ENCODE measurements at places on chromosomes 2 and 18.

- DNase-seq = no peak
Observed at GRCh38 chr2:70596739-70597138, 43.1 kb upstream of the TGFA start.

DNA sequence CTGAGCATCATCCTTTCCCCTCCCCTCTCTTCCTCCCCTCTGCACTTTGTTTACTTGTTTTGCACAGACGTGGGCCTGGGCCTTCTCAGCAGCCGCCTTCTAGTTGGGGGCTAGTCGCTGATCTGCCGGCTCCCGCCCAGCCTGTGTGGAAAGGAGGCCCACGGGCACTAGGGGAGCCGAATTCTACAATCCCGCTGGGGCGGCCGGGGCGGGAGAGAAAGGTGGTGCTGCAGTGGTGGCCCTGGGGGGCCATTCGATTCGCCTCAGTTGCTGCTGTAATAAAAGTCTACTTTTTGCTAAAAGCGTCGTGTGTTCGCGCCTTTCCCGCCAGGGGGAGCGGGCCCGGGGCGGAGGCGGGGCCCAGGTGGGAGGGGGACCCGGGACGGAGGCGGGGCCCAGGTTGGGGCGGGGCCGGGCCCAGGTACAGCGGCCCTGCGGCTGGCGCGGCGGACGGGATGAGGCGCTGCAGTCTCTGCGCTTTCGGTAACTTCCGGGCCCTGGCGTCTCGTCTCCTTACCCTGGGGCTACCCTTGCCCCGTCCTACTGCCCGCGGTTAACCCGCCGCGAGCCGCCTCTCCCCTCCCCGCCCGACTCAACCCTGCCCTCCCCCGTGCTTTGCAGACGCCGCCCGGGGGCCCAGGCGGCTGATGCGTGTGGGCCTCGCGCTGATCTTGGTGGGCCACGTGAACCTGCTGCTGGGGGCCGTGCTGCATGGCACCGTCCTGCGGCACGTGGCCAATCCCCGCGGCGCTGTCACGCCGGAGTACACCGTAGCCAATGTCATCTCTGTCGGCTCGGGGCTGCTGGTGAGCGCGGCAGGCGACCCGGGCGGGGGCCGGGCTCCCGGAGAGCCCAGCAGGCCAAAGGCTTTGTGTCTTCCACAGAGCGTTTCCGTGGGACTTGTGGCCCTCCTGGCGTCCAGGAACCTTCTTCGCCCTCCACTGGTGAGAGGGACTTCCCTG, at the start of gene KRTCAP3:
Gene KRTCAP3 (plus strand): TSS at position 424 of the 962 bp plus-strand sequence. CDS start 32 bp downstream, at position 456.
- DNase-seq = peak; percentile 27

DNA sequence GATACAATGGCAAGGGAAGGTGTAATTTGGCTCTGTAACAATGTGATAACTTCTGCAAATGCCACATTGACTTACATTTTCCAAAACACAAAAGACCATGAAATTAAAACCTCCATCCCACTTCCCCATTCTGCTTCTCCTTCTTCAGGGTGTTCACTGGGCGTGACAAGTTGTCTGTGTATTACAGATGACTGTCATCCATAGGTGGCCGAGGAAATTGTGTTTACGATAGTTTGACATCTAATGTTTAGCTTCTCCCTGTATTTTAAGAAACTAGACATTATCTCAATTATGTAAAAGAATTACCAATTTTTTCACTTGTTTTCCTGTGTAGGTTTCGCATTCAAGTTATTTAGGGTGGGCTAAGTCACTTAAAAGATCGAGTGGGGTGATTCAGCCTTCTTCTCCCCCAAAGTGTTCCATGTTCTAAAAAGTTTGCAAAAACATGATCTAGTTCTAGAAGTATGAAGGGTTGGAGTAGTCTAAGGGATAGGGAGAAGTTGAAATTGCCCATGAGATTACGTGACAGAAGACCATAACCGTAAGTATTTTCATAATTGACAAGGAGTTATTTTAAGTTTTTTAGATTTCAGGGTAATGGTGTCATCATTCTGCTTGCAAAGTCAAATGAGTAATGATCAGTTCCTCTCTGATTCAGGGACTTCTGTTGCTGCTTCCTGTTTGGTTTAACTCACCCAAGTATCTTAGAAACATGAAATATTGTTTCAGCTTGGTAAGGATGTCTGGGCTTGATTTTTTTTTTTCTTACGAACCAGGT, 25.2 kb upstream of the CYTIP start:
- DNase-seq = no peak

GRCh38 chr2:46045888-46046287, 251.3 kb upstream of the EPAS1 start:
- no peak for DNase-seq

GRCh38 chr2:106332054-106332453, 136.2 kb downstream of the RGPD3 start:
- no peak for DNase-seq

DNA sequence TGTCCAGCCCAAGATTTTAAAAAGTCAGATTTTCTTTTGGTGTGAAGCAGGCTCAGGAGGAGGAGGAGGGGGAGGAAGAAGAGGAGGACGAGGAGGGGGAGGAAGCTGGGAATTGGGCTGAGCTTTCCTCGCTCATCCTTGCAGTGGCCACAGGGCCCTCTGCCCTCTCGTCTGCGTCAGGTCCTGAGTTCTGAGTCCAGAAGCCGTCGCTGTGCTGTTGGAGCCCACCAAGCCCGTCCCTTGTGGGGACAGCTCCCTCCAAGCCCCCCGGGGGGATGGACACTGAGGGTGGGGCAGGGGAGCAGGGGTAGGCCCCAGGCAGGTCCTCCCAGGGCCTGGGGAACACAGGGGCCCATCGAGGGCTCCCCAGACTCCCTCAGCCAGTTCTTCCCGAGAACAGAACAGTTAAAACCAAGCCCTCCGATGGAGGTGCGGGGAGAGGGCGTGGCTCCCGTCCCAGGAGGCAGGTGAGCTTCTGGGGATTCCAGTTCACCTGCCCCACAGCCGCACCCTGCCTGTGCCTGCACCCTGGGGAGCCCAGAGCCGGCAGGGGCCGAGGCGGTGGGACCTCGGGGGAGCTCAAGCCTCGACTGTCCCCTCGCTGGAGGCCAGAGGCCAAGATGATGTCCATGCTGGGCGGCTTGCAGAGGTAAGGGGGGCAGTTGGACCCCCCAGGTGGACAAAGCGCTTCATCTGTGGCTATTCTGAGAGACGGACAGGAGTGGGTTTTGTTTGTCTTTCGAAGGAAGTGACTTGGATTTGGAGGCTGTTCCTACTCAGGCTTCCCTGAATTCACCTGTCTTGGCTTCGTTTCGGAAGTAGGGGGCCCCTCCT, at the start of gene GAL3ST2:
Gene GAL3ST2 (plus strand): TSS at position 487 of the 834 bp plus-strand sequence. CDS start 134 bp downstream, at position 621.
- DNase-seq = no peak

DNA sequence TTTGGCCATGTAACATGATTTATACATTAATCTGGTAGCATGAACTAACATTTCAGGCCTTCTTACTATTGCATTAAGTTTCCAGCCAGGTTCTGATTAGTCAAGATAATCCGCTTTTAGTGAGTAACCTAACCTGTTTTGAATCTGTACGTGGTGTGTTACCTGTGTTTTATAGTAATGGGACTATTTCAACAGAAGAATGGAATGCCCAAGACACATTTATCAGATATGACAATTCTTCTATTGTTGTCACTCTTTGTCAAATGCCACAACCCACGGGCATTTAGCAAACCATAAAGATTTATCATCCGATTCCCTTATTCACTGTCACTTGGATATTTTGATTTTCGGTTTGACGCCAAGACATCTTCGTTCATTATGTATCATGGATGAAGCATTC, 117.9 kb downstream of the ETAA1 start:
- no peak for DNase-seq

GRCh38 chr18:681985-682384, 24.5 kb downstream of the TYMS start:
- DNase-seq = peak; percentile 30

DNA sequence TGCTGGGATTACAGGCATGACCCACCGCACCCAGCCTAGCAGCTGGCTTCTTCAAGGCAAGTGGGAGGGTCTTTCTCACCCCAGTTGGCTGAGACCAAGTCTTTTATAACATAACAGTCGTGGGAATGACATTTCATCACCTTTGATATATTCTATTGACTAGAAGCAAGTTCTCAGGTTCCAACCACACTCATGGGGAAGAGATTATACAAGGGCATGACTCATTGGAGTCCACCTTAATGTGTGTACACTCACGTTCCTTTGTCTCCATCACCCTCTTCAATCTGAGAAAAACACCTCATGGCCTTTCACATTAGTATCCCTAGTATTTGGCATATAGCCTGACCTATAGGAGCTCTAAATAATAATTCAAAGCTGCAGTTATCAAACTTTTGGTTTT, 2.8 kb upstream of the BBS5 start:
- DNase-seq = no peak

- no peak for DNase-seq
Observed at GRCh38 chr2:29448096-29448688, 333.0 kb downstream of the CLIP4 start.

DNA sequence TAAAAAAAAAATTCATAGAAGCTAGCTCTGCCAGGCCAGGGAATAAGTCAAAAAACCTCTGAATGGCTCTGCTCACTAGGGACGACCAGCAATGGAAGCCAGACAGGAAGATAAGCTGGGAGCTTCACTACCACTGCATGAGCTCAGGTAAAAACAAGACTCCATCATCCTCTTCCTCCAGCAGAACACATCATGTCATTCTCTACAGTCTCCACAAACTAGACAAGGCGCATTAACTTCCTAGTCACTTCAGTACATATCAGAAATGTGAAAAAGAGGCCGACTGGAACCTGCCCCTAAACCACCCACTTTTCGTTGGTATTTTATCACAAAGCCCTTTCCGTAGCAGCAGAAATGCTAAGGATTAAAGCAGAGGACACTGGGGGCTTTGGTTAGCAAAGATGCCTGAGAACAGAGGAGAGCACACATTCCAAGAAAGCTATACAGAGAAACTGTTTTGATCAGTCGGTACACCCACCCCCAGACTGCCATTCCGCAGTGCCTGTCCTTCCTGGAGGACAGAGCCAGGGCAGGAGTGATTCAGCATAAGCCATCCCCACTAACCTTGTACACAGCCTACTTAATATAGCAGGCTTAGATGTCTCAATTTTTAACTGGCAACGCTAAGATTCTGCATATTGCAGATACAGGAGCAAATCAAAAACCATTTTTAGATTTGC, 53.4 kb downstream of the AAK1 start:
- no peak for DNase-seq

DNA sequence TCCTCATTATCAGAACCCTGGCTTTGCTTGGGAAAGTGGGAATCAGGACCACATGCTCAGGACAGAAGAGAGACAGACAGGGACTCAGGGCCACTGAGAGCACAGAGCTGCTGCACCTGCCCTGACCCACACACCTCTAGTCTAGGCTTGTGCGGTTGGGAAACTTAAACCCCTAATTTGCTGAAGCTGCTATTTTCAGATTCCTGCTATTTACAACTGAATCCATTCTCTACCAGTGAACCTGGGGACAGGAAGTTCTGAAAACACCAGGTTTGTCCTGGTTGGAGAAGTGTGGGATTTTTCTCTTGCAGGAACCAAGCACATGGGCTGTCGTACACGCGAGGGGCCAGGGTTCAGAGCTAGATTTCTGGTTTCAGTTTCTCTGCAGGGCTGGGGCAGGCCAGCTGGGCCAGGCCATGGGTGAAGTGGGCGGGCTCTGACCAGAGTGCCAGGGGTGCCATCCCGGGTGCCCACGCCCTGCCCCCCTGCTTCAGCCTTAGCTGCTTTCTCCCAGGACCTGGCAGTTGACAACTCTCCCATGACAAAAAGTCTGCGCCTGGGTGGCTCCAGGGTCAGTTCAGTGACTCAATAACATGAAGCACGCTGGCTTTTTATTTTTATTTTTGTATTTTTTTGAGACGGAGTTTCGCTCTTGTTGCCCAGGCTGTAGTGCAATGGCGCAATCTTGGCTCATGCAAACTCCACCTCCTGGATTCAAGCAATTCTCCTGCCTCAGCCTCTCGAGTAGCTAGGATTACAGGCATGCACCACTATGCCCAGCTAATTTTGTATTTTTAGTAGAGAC, 51.3 kb upstream of the SLC1A4 start:
- DNase-seq = no peak

DNA sequence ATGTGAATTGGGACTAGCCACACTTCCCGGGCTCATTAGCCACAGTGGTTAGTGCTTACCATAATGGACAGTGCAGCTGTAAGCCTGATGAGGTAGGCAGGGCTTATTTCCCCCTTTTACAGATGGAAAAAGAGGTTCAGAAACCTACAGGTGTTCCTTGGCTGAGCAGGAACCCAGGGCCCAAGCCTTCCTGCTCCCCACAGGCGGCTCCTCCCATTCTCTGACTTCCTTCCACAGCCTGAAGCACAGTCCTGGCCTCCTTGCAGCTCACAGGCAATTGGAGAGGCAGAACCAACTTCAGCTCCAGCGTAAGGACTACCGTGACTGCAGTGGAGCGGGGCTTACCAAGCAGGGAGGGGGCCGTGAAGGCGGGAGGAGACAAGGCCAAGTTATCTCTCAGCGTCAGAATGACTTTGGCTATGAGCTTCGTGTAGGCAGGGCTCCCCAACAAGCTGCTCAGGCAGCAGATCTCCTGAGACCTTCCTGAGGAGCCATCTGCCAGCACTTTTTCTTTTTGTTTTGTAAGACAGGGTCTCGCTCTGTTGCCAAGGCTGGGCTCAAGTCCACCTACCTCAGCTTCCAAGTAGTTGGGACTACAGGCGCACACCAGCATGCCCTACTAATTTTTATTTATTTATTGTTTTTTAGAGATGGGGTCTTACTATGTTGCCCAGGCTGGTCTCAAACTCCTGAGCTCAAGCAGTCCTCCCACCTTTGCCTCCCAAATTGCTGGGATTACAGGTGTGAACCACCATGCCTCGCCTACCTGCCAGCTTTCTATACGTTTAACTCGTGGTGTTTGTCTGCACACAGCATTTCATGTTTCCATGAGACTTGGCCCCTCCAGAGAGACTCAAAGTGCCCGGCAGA, 34.2 kb upstream of the NT5DC4 start:
- no peak for DNase-seq

- no peak for DNase-seq
Observed at GRCh38 chr2:239289545-239289944, 111.3 kb downstream of the HDAC4 start.
